ENCODE measurements at places on chromosomes 5 and 9. TPM values are rescaled to one million over a fixed set of nuclear protein-coding genes. Genes with fewer than 3 reads are reported as not detected.

The CMYA5 gene
- 2.1 TPM for total RNA-seq

The WNT8A gene
- not detected for total RNA-seq

The CDC20B gene
- not detected for total RNA-seq

The PCDHGA8 gene
- 1.0 TPM for total RNA-seq

GRCh38 chr9:89641980-89642379 lies 37.2 kb downstream of the GADD45G start:
- no peak overlapping the region for H3K27ac ChIP-seq
- H3K27me3 ChIP-seq, result no peaks in the 10 kb centered on the region
- H3K4me1 ChIP-seq, result peaks cover 10% of the 10 kb centered on the region
- H3K4me3 ChIP-seq, result no peak overlapping the region

DNA sequence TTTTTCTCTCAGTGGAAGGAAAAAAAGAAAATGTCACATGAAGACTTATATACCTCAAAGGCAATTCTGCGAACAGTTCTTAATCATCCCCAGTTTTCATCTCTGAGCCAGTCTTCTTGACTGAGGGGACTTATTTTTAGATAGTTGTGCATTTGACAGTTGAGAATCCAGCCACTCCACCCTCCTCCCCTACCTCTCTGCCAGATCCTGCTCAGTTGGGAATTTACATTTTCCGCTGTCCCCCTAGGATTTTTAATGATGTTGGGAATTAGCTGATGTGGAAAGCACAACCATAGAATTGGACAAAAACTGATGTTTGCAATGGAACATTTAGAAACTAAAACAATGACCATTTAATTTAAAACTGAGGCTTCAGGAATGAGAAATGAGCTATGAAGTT lies 194.3 kb upstream of the PIK3R1 start:
- H3K4me3 ChIP-seq, result no peak overlapping the region
- H3K27me3 ChIP-seq, result no peaks in the 10 kb centered on the region
- no peaks in the 10 kb centered on the region for H3K4me1 ChIP-seq
- DNase-seq, result no peak
- no peak overlapping the region for H3K27ac ChIP-seq
- no peaks in the 10 kb centered on the region for H3K36me3 ChIP-seq

GRCh38 chr9:106771608-106772007 lies 91.4 kb upstream of the ZNF462 start:
- H3K27me3 ChIP-seq, result no peaks in the 10 kb centered on the region
- H3K36me3 ChIP-seq, result no peaks in the 10 kb centered on the region

GRCh38 chr5:75037106-75037505 lies 15.3 kb downstream of the GCNT4 start:
- no peak for DNase-seq
- no peak overlapping the region for H3K4me3 ChIP-seq
- no peaks in the 10 kb centered on the region for H3K27me3 ChIP-seq

GRCh38 chr5:78627175-78627574 lies 21.4 kb downstream of the LHFPL2 start:
- peak; percentile 40 for DNase-seq
- H3K36me3 ChIP-seq, result peaks cover 21% of the 10 kb centered on the region
- no peaks in the 10 kb centered on the region for H3K27me3 ChIP-seq
- no peak overlapping the region for H3K4me3 ChIP-seq

DNA sequence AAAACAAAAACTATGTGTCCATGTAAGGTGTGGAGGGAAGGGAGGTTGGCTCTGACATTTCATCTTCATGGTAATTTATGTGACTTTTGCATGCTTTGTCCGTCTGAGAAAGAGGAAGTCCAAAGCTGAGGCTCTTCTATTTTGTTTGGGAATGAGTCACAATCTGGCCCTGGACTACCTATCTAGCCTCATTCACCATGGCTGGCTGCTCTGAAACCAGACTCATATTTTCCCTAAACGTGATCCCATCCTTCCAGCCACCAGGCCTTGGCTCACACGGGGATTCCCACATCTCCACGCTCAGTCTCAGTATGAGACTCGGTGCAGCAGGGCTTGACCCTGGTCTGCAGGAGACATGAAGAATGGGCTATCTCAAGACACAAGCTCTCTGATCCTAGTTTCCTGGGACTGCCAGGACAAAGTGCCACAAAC lies 672.8 kb downstream of the ACTL7B start:
- DNase-seq, result no peak
- no peak overlapping the region for H3K27ac ChIP-seq
- H3K4me3 ChIP-seq, result no peak overlapping the region
